Omental fat pad (tissue), 4 donors: ENCODE measurements at places on chromosomes 11 and 22.

DNA sequence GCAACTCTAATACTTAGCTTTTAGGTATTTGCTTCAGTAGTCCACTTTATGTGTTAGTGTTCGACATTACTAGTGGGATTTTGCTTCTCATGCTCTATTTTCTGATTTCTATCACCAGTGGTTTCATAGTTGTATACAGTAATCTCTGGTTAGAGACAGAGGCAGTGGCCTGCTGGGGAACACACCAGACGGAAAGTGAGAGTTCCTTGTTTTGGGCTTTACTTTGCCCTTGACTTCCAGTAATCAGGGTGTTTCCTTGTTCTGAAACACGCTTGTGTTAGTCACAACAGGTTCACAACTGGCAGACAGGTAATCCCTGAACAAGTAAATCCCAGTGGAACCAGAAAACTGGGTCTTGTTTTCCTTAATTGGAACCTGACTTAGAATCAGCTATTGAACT is 56.0 kb downstream of the PACS1 start:
- no peak for DNase-seq

DNA sequence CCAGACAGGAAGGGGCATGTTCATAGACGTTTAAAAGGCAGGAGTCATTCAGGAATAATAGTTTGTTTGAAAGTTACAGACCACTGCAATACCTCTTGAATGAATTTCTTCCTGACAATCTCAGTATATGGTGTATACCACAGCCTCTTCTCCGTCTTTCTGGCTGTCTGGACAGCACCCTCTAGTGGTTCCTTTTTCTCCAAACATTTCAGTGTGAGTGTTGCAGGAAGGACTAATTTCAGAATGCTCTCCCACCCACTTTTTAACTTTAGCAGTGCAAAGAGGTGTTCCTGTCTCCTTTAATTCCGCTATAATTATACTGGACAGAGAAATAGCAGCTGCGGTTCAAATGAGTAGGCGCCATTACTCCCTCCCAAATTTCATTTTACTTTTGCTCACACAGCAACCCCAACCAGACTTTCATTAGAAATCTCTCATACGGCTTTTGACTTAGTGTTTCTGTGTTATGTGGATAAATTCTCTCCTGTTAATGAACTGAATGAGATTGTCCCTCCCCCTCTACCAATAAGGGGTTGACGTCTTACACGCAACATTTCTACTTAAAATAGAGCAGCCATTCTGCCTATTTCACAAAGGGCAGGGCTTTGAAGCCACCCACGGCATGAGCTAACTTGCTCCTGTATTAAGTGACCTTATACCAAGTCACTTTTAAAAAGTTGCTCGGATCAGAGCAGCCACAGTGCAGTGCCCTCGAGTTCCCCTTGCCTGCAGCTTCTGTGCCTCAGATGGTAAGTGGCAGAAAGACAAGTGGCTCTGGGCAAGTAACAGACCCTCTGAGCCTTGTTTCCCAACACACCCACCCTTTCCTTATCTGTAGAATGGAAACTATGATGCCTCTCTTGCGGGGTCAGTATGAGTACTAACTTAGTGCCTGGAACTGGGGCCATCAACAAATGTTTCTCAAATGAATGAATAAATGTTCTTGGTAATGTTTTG is 368.6 kb downstream of the OPCML start:
- no peak for DNase-seq

GRCh38 chr11:92834296-92835020 is 135.0 kb upstream of the MTNR1B start:
- DNase-seq, result no peak

GRCh38 chr11:71218789-71219499 is 33.4 kb downstream of the SHANK2 start:
- no peak for DNase-seq

GRCh38 chr11:132576706-132577105 is 955.6 kb downstream of the OPCML start:
- DNase-seq, result no peak

GRCh38 chr22:17307566-17307965 is 61.7 kb upstream of the CECR2 start:
- no peak for DNase-seq

- no peak for DNase-seq
Observed at GRCh38 chr11:132535830-132536229, 996.5 kb downstream of the OPCML start.

- DNase-seq, result no peak
Observed at GRCh38 chr11:17744151-17744940, 9.8 kb downstream of the KCNC1 start.

DNA sequence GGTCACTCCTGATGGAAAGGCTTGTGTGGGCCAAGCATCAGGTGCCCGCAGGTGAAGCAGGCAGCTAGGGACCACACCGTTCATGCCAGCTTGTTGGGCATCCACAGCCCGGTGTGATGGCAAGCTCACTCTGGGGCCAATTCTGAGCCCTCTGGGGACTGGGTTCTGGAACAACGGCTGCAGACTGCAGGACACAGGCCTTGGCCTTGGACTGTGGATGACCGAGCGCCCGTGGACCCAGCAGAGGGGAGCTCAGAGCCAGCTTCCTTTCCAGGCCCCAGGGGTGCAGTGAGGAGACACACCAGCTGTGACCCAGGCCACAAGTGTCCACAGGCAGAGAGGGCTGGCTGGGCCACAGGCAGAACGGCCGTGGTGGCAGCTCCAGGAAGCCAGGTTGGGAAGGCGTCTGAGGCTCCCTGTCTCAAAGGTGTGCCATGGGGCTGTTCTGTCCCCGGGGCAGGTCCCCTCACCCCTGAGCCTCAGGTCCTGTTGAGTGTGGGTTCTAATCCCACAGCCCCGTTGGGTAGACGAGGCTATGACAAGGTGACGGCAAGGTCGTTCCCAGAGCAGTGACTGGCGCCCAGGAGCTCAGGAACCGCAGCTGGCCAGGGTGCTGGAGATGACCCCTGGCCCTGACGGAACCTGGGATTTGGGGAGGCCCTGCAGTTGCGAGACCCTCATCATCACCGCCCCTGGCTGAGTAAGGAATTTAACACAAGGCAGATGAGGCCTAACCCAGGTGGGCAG is 1079.4 kb downstream of the BRD1 start:
- peak; percentile 3 for DNase-seq

DNA sequence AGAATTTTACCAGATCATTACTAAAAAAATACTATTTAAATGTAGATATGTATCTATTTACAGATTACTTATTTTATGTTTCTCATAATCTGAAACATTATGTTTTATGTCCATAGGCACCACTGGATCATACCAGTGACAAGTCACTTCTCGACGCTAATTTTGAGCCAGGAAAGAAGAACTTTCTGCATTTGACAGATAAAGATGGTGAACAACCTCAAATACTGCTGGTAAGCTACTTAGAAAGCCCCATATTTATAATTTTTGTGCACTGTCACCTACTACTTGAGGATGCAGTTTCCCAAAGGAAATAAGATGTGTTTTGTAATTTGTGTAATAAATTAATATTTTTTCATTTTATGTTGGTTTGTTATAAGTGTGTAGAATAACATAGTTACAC is 42.6 kb downstream of the USP47 start:
- no peak for DNase-seq

DNA sequence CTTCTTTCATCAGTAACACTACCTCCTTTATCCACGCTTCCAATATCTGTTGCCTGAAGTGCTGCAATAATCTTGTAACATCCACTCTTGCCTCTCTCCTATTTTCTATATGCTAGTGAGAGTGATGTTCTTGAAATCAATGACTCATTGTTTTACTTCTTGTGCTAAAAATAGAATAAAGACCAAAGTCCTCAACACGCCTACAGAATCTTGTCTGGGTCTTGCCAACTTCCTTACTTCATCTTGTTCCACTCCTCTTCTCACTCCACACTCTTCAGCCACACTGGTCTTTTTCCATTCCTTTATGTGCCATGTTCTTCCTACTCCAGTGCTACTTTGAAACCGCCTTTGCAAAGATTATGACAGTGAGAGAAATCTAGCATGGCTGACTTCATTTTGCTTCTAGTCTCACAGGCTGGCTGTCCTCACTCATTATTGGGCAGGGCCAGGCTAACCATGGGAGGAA is 136.4 kb downstream of the CCDC81 start:
- DNase-seq, result no peak

DNA sequence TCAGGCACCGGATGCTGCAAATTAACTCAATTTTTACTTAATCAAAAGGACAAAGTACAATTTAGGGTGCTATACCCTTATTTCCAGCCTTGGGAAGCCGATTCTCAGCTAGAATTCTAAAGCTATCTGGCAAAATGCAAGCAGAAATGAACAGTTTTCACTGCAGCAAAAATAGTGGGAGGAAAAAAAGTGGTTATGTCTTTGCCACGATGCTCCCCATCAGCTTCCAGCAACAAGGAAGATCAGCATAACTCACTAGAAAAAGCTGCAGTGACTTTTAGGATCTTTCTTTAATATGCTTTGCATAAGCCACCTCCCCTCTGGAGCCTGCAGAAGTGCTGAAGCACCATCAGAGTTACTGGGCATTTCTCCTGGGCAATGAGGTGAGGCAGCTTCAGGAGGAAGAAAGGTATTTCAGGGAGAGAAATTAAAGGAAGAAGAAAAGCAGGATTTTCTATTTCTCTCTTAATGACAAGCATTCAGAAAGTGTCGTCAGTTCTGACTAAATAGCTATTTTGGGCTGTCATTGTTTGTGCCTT is 702.9 kb downstream of the DLG2 start:
- no peak for DNase-seq

GRCh38 chr11:37306563-37306962 is 708.5 kb upstream of the RAG2 start:
- no peak for DNase-seq

DNA sequence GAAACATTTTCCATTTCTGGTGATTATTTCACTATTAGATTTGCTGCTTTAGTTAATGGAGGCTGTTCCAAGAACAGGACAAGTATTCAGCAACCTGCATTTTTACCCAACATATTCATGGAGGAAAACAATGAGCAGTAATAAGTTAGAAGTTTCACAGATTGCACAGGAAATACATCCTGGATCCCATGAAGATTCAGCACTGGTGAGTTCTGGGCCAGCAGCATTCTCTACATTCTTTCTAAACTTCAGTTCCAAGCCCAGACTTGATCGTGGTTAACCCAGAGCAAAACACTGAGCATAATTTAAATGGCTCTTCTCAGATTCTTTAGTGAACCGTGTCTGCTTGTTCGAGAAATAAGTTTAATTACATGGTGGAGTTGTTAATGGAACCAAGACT is 3.8 kb downstream of the FJX1 start:
- DNase-seq, result no peak

GRCh38 chr11:65538232-65538914 is 13.5 kb downstream of the SCYL1 start:
- no peak for DNase-seq

DNA sequence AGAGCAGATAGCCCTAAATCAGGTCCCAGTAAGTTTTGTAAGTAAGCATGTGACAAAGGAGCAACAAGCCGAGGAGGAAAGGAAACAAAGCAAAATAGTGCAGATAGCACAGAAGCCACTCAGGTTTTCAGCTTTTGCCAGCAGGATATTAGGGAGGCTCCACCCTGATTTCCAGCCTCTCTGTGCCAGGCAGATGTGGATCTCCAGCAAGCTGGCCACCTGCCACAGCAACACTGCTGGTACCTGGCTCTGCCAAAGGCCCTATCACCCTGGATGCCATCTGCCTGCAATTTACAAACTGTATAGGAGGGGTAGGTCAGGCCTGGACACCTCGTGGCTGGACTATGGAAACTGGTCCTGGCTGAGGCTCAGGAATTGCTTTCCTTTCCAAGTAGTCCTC is 12.2 kb upstream of the NNMT start:
- no peak for DNase-seq

GRCh38 chr11:35077709-35078469 is 61.1 kb upstream of the CD44 start:
- no peak for DNase-seq

GRCh38 chr11:121059605-121060004 is 35.7 kb downstream of the TBCEL start:
- no peak for DNase-seq

DNA sequence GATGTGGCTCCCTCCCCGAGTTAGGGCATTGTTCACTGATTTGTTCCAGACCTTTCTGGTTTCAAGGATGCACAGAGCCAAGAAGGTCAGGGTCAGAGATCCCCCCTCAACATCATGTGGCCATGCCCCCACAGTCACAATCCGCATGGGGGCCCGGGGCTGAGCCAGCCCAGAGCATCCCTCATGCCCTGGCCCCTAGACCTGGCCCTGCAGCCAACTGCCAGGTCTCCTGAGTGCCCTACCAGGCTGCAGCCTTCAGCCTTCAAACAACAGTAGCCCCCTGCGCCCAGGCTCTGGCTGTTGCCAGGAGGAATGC is 142.4 kb downstream of the CRYBB2 start:
- no peak for DNase-seq

GRCh38 chr22:21092797-21093554 is 47.2 kb downstream of the LRRC74B start:
- no peak for DNase-seq

DNA sequence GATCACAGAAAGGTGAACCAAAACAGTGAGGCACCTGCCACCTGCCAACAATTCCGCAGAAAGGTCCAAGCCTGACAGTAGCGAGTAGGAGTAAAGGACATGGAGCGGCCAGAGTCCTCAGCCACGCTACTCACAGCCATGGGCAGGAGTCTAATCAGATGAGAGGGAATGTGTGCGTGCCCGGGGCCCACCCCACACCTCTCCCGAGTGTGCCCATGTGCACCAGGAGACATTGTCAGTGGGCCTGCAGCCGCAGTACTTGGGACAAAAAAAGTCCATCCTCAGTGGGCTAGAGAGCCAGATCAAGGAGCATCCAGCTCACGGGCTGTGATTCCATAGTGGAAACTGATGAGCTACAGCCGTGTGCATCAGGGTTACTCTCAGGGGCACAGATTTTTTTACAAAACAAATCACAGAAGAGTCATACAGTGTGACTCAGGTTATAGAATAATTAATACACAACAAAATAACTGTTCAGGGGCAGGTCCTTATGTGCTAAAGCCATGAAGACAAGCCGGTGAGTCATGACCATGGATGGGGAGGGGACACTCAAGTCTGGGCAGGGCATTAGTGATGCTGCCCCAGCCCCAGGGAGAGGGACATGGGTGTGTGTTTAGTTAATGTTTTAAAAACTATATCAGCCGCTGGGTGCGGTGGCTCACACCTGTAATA is 12.0 kb downstream of the SART1 start:
- DNase-seq, result no peak

GRCh38 chr11:78560826-78561484 is 13.7 kb downstream of the NARS2 start:
- DNase-seq, result no peak

DNA sequence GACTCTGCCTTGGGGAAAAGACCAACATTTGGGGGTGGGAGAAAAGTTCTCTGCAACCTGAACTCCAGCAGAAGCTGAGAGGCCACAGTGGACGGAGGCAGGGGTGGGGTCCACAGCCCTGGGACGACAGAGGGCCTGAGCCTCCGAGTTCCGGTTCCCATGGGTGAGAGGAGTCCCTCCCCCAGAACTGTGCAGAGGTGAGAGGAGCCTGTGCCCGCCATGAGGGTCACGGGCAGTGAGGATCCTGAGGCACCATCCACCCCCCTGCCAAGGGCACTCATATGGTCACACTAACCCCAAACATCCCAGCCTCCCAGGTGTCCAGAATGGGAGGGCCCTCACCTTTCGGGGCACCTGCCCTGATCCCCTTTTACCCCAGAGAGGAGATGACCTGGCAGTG is 30.5 kb downstream of the KIAA0930 start:
- DNase-seq, result no peak

- DNase-seq, result no peak
Observed at GRCh38 chr11:30873924-30874610, 287.9 kb upstream of the MPPED2 start.

GRCh38 chr11:3077189-3077836 is 20.1 kb upstream of the CARS1 start:
- DNase-seq, result no peak

- no peak for DNase-seq
Observed at GRCh38 chr22:19639610-19640135, 74.6 kb upstream of the SEPTIN5 start.

GRCh38 chr22:49322231-49322630 is 505.4 kb downstream of the BRD1 start:
- no peak for DNase-seq
